ENCODE measurements at places on chromosomes 6 and 20.

GRCh38 chr6:6414931-6415330 is 94.5 kb upstream of the F13A1 start:
- DNase-seq: no peak

GRCh38 chr6:6052216-6052615 is 45.5 kb upstream of the NRN1 start:
- no peak for DNase-seq

DNA sequence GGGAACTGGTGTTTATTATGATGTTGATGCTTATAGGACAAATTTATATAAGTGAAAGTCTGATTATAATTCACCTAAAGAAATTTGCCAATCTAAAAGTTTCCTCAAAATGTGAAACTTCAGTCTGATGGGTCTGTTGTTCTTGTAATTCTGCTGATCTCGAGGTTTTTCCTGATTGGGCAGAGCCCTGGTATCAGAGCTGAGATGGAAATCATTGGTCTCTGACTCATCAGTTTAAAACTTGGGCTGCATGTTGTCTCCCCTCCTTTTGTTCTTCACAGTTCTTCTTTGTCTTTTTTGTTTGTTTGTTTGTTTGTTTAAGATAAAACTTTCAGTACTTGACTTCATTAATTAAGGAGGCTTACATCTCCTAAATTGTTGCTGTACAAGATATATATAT is 5.9 kb downstream of the SMAP1 start:
- DNase-seq: no peak

DNA sequence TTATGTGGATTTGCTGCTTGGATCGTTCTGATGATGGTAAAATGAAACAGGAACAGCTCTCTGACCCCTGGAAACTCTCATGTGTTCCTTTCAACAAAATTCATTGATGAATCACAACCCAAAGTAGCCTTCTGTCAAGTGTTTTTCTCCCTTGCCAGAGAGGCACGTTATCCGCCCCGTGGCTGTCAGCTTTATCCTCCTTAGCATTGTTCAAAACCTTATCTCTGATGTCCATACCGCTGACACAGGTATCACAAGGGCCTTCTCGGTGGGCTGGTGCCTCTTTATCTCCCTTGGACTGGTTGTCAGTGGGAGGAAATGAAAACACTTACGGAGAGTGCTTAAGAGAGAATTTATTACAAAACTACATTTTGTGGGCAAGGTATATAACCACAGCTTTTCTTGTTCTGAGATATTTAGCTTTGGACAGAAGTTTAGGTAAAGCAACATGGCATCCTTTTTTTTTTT is 84.9 kb downstream of the TIAM2 start:
- DNase-seq: no peak

- no peak for DNase-seq
Observed at GRCh38 chr20:31674895-31675827, 37.4 kb downstream of the COX4I2 start.

GRCh38 chr6:36120018-36120417 is 10.3 kb upstream of the MAPK13 start:
- DNase-seq: no peak
